ENCODE measurements at places on chromosomes 16 and 17.

DNA sequence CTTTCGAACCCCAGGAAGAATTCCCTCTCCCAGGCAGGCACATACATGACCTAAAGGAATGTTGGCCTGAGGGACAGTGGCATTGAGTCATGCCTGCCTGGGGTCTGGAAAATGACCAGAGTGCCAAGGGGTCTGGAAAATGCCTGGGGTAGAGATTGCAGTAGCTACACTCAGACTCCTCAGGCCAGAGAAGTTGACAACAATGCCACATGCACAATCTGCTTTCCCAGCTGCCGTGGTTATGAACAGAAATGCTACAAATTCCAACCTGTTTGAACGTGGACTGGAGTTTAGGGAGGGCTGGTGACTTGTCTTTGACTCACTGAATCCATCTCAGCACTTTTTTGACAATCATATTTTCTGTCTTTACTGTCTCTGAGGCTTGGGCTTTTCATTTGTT, 250.0 kb downstream of the ABCC12 start:
- no peak for DNase-seq

DNA sequence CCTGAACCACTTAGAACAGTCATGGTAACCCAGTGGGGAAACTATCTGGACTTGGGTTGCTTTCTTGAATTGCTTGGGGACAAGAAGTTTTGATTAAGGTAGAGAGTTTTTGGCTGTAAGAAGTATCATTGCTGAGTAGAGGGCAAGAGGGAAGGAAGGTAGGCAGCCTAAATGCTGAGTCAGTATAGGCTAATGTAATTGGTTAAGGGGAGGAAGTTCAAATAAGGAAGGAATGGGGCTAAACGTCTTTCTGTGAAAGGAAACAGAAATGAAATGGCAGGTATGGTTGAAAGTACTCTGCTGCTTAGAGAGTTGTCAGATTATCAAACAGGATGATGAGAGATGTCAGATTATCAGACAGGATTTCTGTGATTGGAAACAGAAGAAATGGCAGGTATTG, 20.3 kb downstream of the KPNB1 start:
- DNase-seq, result no peak

- DNase-seq, result no peak
Measured at GRCh38 chr16:31002250-31002700, 8.2 kb downstream of the STX1B start.

DNA sequence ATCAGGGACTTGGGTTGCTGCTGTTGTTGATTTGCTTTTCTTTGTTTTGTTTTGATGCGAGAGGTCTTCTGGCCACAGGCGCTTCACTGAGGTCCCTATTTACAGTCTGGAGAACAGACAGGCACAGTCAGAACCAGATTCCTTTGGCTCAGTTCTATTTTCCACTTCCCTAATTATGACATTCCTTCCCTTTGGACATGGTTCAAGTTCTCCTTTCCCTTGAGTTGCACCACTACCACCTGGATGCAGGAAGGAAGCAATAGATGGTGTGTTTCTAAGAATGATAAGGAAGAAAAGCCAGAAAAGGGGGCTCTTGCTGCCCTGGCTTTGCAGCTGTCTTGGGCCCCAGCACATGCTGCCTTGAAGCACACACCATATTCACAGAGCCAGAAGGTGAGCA, 160.6 kb downstream of the MAF start:
- DNase-seq, result no peak

- DNase-seq, result peak; percentile 56
Measured at GRCh38 chr17:28743243-28744103, at the start of gene TRAF4. Gene TRAF4, plus strand, starts transcription at chr17:28744011. Its CDS starts 102 bp downstream, at chr17:28744113.

- no peak for DNase-seq
Measured at GRCh38 chr17:17044846-17045561, 2.7 kb downstream of the MPRIP start.

DNA sequence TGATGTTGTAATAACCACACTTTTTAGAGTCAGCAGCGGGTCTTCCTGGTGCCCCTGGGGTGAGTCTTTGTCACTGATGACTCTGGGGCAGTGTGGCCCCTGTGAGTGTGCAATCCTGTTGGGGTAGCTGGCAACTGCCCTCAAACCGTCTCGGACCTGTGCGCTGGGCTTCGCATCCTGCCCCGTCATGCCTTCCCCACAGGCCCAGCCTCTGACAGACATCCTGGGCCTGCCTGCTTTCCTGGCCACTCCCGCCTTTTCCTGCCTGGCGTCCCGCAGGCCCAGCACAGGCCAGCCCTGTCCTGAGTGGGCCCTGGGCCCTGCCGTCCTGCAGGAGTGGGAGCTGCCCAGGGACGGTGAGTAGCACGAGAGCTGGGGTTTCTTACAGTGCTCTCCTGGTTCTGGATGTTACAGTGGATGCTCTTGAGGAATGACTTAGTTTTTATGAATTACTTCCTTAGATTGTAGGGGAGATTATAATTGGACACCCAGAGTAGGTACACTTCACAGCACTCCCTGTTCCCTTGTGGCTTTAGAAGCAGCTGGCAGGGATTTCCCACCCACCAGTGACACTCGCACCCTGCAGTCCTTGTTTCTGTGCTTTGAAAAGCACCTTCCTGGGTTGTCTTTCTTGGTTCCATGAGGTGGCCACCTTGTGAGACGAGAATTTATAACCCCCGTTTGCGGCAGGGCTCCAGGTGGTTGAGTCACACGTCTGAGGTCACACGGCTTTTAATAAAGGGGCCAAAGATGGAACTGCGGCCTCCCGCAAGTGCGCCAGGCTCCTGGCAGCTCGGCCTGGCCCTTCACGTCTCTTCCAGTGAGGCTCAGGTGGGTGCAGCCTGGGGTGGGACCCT, 50.0 kb upstream of the CAPN15 start:
- DNase-seq, result no peak
